A549 treated with Mapracorat at 1 μM for 4 hours (cell line): ENCODE measurements at places on chromosomes 7 and 10. TPM values are rescaled to one million over a fixed set of nuclear protein-coding genes. Genes with fewer than 3 reads are reported as not detected.

CTAGE4 gene
- 0.05 TPM in 1 of 5 replicates, not detected in the others for total RNA-seq

ACTL6B gene
- total RNA-seq, result not detected in 5 replicates

SGCE gene
- 47.6 to 52.3 TPM (median 51.5 TPM) in 5 replicates for total RNA-seq

C7orf57 gene
- 0.24 to 0.45 TPM (median 0.31 TPM) in 5 replicates for total RNA-seq

HNRNPH3 gene
- total RNA-seq, result 176 to 249 TPM (median 188 TPM) in 5 replicates

OR2A42 gene
- not detected in 5 replicates for total RNA-seq
